ENCODE measurements at places on chromosomes 7 and 10.

- DNase-seq, result no peak
These were observed 9.9 kb downstream of the GARIN1A start for GRCh38 chr7:128681794-128682537.

GRCh38 chr7:77467408-77467807, 51.3 kb upstream of the GSAP start:
- DNase-seq, result no peak

GRCh38 chr10:9508606-9509005, 1454.1 kb downstream of the GATA3 start:
- DNase-seq, result no peak

DNA sequence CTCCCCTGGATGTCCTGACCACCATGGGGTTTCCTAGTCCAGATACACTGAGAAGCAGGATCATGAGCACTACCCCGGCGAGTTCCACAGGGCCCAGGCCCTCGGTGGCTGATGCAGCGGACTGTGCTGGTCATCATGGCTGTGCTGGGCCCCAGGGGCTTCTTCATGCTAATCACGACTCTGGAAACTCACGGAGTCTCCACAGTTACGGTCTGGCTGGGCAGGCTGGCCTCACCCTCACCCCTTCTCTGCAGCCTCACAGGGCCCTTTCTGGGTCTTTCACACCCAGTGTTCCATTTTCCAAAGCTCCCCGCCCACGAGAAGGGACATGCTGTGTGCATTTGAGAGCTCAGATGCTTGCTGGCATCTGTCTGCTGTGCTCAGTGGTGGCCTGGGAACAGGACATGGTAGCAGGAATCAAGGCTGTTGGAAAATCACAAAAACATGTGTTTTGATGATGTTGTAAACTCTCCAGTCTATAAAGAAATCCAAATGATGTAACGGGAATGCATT, 119.0 kb downstream of the PTPN20 start:
- DNase-seq, result no peak

DNA sequence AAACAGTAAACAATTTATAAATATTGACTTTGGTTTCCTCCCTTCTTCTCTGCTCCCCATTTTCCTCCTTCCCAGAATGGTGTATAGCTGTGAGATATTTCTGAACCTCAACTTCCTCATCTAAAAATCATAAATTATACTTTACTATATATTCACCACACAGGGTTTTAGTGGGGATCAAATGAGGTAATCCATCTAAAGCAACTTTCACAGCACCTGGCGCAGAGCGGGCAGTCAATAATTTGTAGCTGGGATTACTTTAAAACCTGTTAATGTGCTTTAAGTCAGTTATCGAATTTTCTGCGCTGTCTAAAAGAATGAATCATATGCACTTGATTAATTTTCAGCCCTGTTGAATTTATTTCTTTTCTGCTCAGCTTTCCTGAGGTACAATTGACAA, 172.7 kb downstream of the PTEN start:
- no peak for DNase-seq

- no peak for DNase-seq
These were observed 38.3 kb downstream of the LRRC72 start for GRCh38 chr7:16564909-16565426.

DNA sequence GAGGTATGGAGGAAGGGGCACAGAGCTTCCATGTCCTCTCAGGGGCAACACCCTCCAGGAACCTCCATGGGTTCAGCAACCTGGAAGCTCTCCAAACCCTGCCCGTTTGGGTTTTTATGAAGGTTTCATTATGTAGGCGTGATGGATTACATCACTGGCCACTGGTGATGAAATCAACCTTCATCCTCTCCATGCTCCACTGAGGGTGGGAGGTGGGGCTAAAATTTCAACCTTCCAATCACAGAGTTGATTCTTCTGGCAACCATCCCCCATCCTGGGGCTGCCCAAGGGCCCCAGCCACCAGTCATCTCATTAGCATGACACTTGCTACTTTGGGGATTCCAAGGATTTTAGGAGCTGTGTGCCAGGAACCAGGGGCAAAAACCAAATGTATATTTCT, 90.1 kb downstream of the TEX36 start:
- DNase-seq, result no peak

GRCh38 chr7:133360201-133360600, 107.3 kb downstream of the EXOC4 start:
- DNase-seq, result no peak

- DNase-seq, result no peak
These were observed 140.6 kb upstream of the TMEM168 start for GRCh38 chr7:112930787-112931186.

DNA sequence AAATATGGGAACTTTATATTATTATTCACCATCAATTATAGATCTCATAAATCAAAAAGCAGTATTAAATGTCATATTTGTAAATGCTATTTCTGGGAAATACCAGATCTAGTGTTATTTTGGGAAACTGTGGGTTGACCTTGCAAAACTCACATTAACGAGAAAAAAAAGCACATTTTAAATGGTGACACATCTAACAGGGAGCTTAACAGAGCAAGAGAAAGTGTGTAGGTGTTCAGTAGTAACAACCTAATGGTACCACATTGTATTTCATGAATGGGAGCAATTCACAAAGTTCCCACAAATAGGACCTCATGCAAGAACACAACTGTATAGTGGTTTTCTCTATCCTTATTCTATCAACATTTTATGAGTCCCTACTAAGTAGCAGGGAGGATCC, 26.2 kb upstream of the HDAC9 start:
- DNase-seq, result no peak

DNA sequence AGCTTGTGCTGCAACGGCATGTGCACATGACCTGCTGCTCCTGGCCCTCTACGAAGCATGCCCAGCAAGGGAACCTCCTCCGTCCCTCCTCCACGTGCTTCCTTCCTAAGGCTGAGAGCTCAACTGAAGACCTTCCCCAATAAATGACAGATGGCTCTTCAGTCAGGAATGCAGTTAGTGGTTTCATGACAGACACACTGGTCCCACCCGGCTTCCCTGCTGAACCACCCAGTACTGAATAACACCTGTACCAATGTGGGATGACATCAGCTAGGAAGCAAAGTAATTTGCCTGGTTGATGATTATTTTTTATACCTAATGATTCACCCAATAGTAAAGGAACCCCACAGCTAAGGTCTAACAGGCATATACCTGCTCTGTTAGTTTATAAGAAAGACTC, 69.1 kb downstream of the SCRN1 start:
- DNase-seq, result no peak

DNA sequence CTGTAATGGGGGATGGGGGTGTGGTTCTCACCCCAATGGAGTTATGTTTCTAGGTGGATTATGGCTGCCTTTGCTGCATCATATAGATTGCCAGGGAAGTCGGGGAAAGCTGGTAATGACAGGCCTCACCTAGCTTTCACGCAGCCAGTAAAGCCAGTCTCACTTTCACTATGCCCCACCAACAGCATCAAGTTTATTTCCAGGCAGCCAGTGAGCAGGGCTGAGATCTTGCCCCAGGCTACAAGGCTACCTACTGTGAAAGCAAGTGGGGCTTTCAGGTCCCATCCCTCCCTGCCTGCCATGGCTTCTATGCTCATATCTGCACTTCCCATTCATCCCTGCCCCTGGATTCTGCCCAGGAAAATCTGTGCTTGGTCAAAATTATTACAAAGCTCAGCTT, 61.7 kb upstream of the NXPH1 start:
- no peak for DNase-seq

- DNase-seq, result no peak
These were observed 54.5 kb downstream of the WDR37 start for GRCh38 chr10:1110674-1111119.

GRCh38 chr7:35988105-35988504, 164.9 kb upstream of the EEPD1 start:
- no peak for DNase-seq

DNA sequence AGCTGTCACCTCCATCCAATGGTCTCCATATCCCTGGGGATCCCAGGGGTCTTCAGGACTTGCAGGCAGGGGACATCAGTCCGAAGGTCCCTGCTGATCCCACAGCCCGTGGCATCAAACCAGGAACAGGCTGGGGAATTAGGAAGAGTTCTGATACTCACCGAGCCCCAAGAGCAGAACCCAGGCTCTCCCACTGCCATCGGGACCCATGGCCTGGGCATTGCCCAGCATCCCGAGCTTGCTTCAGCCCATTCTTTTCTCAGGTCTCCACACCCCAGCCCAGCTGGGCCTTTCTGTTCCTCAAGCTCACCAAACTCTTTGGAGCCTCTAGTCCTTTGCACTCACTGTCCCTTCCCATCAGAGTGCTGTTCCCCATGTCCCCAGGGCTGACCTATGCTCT, 280.9 kb downstream of the GRID1 start:
- no peak for DNase-seq

- DNase-seq, result no peak
These were observed 100.2 kb downstream of the GPR85 start for GRCh38 chr7:112986256-112987031.

DNA sequence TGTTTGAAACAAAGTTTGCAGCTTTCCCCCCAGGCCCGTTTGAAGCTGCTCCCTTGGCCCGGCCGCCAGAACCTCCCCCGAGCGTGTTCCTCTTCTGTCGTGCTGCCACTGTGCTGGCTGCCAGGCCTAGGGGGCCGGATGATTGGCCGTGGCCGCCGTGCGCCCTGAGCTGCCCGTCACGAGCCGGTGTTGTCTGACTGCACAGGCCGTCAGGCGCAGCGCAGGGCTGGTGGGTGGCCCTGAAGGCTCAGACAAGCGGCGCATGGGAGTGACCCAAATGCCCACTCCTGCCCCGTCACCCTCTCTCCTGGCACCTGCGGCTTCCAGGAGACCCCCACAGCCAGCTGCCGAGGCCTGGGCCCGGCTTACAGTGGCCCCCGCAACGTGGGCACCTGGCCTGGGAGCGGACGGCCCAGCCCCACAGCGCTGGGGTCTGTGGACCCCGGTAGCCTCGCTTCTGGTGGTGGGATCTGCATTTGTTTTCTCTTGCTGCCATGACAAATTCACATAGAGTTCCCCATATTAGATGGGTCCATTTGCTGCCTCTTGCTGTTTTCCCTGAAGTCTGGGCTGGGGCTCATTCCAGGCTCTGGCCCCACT, 13.1 kb downstream of the JAKMIP3 start:
- no peak for DNase-seq

DNA sequence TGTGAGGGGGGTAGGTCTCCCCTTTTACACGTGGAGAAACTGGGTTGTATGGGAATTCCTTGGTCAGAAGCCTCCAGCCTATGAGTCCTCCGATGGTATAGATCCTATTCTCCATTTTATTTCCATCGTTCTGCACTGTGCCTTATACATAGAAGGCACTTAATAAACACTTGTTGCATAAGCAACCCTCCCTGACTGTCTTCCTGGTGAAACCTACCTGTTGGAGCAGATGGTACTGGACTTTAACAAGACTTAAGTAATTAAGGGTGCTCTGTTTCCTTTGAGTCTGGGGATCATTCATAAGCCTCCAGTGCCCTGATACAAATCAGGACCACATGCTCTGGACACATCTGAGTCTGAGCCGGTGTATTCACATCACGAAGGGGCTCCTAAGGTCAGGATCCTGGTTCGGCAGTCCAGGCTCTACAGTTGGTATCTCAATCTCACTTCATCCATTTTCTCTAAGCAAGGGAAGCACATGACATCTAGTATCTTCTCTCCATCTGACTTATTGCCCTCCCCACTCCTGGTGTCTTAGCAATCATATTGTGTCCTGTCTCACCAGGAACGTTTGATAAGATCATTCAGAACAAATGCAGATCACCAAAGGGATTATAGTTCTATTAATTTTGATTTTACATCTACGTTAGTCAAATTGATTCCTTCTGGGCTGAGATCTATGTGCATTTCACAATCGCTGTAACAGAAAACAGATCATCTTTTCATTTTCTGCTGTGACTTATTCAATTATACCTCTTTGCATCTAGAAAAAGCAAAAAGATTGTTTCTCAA, 22.8 kb upstream of the EZH2 start:
- no peak for DNase-seq

DNA sequence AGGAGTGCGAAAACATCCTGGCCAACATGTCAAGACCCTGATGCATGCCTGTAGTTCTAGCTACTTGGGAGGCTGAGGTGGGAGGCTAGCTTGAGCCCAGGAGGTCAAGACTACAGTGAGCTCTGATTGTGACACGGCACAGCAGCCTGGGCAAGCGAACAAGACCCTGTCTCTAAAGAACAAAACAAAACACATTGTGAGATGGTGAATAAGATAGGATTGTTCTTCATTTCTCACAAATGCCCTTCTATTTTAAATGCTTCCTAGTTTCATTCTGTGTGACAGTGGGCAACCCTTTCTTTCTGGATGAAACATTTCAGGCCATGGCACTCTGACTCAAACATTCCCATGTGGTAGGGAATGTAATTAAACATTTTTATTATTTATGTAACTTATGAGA, 13.5 kb downstream of the EFCAB10 start:
- no peak for DNase-seq

DNA sequence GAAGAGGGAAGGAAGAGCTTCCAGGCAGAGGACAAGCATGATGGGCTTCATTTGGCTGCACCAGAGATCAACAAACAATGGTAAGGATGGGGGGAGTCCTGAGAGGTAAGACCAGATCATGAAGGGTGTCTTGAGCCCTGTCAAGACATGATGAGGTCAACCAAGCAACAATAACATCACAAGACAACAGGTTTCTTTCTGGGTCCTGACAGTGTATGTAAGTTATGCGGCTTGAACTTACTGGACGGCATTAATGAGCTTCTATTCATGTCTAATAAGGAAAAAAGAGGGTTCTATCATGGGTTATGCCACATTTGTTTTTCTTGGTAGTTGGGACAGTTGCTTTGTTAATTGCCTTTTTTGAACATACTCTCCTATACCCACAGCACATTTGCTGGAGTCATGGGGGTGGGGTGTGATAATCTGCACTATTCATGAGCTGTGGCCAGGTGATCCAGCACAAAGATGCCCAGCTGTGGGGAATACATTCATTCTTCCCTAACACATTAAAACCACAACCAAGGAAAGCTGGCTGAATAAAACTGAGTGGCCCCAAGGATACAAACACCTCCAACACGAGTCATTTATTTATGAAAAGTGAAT, 168.8 kb upstream of the KLF14 start:
- DNase-seq, result no peak

DNA sequence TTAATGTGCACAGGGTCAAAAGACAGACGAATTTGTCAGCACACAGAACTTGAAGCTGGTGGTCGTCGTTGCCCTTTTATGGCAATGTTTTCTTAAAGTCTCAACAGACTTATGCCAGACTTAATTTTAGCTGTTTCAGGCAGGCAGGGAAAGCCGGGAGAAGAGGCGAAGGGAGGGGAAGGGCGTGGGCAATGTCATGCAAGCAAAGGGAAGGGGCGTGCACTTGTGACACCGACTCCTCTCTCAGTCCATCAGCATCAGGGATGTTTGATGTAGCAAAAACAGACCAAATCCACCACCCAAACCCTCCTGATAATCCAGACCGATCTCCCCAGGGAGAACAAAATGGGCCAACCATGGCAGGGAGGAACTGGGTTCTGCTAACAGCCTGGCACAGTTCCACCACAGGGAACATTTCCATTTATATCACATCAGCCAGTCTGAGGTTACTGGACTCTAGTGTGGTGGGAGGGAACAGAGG, 118.1 kb upstream of the RHEB start:
- DNase-seq, result no peak
